ENCODE measurements at places on chromosomes 7 and 10.

- DNase-seq: peak; percentile 75
Observed at GRCh38 chr7:49398746-49399145, 374.7 kb upstream of the VWC2 start.

DNA sequence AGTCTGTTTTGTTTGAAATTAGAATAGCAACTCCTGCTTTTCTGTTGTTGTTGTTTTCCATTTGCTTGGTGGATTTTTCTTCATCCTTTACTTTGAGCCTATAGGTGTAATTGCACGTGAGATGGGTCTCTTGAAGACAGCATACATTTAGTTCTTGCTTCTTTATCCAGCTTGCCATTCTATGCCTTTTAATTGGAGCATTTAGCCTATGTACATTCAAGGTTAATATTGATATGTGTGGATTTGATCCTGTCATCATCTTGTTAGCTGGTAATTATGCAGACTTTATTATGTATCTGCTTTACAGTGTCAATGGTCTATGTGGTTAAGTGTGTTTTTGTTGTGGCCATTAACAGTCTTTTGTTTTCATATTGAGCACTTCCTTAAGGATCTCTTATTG is 708.9 kb upstream of the ANKRD30A start:
- no peak for DNase-seq

GRCh38 chr10:110802090-110802489 is 69.6 kb upstream of the PDCD4 start:
- peak; percentile 36 for DNase-seq

DNA sequence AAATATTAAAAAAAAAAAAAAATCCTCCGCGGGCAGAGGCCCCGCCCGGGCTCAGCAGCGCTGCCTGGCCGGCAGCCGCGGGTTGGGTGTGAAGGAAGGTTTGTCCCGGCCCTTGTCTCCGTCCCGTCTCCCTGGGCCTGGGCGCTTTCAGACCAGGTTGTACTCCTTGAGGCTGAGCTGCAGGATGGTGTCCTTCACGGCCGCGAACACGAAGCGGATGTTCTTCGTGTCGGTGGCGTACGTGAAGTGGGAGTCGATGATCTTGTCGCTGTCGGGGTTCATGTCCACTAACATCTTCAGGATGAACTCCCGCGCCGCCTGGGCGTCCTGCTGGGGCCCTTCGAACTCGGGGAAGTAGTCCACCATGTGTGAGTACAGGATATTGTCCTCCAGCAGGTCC is 123.7 kb upstream of the KCTD7 start:
- DNase-seq: no peak

DNA sequence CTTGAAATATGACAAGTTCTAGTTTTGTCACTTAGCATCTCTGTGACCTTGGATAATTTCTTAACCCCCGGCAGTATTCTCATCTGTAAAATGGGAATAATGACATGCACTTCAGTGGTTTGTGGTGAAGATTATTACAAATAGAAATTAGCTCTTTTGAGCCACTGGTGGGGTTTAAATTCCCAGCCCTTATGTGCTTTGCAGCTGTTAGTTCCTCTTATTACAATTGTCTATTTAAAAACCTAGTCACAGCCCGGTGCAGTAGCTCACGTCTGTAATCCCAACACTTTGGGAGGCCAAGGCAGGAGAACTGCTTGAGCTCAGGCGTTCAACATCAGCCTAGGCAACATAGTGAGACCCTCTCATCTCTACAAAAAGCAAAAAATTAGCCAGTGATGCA is 30.1 kb downstream of the CAV1 start:
- DNase-seq: no peak

- DNase-seq: no peak
Observed at GRCh38 chr7:22129819-22130580, 184.3 kb upstream of the CDCA7L start.

All from mammary epithelial cell (primary cell).